Stimulated activated CD8-positive, alpha-beta memory T cell treated with anti-CD3 and anti-CD28 coated beads, Interleukin-7, amount 100 ng/mL, for 1 hour (primary cell): ENCODE measurements at places on chromosomes 6 and 20.

GRCh38 chr6:43940393-43941087, 170.5 kb downstream of the VEGFA start:
- no peak for DNase-seq

DNA sequence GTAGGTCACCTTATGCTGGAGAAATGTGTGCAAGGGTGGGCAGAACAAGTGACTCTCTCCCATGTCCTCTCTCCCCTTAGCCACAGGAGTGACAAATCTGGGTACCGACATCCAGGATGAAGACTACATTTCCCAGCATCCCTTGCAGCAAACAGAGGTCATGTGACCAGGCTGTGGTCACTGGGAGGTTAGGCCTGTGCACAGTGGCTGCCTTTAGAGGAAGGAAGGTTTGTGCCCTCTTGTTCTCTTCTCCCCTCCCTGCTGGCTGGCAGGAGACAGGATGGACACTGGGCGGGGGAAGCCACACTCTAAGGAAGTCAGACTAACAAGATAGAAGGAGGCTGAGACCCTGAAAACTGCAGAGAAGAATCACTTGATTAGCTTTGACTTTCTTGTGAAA, 360.2 kb downstream of the PREX1 start:
- DNase-seq: no peak

DNA sequence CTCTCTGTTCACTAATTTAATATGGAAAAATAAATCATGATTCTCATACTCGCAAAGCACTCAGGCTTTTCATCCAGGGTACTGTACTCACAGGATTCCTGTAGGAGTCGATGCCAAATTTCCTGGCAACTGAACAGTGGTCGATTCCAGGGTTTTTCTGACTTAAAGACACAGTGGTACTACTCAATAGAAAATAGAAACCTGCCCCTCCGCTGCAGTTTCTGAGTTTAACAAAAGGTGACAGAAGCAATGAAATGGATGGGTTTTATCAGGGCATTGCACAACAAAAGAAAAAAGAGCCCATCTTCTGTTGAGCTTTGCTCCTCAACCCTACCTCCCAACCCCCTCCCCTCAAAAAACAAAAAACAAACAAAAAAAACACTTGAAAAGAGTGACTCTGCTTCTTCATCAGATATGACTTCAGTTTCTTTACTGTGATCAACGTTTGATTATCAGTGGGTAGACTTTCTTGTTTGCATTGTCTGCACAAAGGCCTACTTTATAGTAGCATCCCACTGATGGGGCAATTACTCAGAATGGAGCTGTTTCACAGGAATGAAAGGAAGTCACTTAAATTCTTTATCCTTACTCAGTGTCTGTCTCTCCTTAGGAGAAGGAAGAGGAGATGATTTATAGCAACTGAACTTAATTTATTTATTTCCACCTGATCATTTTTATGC, 96.2 kb upstream of the FOXO3 start:
- DNase-seq: no peak

DNA sequence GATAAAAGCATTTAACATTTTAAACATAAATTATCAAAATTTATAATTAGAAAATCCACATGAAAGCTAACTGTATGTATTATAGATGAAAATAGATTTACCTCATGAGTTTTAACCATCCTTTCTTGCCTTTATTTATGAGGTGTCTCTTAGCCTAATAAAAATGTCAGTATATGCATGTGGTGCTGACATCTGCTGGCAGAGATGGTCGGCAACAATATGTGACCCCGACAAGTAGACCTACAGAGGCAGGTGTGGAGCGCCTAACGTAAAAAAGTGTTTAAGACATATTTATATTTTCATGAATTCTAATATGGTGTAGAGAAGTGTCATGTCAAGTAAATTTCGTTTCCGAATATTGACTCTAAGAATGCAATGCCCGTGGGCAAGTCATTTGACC, 149.0 kb upstream of the FUT9 start:
- DNase-seq: no peak

- DNase-seq: no peak
These were observed 118.0 kb downstream of the CHD6 start for GRCh38 chr20:41499961-41500725.

GRCh38 chr20:38290829-38291814, 12.8 kb upstream of the BPI start:
- DNase-seq: no peak
